SHP77 (cell line): ENCODE measurements at places on chromosomes 2 and 18.

- no peak for DNase-seq
Measured at GRCh38 chr18:75518007-75518406, 90.5 kb upstream of the SMIM21 start.

- DNase-seq, result no peak
Measured at GRCh38 chr2:53268086-53268485, 499.5 kb upstream of the CHAC2 start.

GRCh38 chr2:205483095-205483494 is 199.2 kb upstream of the NRP2 start:
- no peak for DNase-seq

GRCh38 chr18:48623468-48624235 is 84.8 kb downstream of the CTIF start:
- no peak for DNase-seq

- DNase-seq, result no peak
Measured at GRCh38 chr18:50816419-50817166, 3.2 kb downstream of the MRO start.

DNA sequence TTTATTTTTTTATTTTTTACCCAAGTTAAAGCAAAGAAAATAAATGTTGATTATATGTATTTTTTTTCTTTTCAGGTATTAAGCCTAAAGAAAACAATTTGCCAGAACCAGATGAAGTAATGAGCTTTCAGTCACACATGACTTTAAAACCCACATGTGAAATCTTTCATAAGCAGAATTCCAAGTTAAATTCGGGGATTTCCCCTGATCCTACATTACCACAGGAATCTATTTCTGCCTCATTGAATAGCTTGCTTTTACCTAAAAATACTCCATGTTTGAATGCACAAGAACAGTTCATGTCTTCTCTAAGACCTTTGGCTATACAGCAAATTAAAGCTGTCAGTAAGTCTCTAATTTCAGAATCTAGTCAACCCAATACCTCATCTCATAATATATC is 26.6 kb downstream of the GEN1 start:
- no peak for DNase-seq

GRCh38 chr18:9137168-9138066 is 836 bp downstream of the ANKRD12 start:
- peak; percentile 61 for DNase-seq

- DNase-seq, result no peak
Measured at GRCh38 chr2:84999553-84999955, 28.6 kb downstream of the KCMF1 start.

- no peak for DNase-seq
Measured at GRCh38 chr2:99139003-99139402, 2.5 kb upstream of the C2orf15 start.

DNA sequence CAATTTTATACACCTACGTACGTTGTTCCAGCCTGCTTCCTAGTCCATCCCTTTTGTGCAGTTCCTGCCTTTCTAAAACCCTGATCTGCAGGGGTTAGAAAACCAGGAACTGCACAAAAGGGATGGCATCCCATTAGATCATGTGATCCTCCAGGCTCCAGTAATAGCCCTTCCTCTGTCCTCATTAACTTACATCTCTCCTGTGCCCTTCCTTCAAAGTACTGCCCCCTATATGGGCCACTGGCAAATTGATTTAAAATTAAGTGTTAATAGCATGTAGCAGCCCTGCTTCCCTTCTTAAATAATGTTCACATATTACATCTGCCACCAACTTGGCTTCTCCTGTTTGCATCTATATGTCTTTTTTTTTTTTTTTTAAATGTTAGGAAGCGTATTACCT is 61.3 kb upstream of the NXPH2 start:
- DNase-seq, result no peak

DNA sequence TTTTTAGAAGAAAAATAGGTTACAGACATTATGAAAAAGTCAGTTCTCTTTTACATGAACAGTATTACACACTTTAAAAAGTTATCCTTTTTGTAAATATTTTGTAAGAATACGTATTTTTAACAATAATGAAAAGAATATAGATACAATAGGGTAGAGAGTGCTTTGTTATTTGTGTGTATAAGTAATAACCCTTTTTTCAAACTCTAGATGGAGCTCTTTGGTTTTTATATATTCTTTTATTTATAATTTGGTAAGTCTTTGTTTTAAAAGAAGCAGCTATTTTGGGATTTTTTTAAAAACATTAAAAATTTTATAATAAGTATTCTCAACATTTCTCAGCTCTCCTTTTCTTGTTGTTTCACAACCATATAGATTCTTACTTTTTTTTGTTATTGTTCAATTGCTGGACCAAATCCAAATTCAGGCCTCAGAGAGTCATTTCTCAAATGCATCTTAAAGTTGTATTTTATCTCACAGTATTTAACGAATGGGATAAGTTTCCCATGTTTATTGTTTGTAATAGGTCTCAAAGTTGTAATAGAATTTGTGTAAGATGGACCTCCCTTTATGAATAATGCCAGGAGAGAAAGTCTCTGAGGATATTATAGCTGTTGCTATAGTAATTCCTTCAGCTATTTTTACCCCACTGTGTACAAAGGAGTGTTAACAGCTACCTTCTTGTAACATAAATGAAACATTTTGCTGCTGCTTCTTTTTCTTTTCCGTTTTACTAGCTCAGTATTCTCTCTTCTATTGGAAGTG is 46.4 kb downstream of the ACYP2 start:
- DNase-seq, result no peak

- DNase-seq, result no peak
Measured at GRCh38 chr2:106977717-106978116, 91.8 kb upstream of the ST6GAL2 start.
